ENCODE measurements at places on chromosomes 12 and 14.

DNA sequence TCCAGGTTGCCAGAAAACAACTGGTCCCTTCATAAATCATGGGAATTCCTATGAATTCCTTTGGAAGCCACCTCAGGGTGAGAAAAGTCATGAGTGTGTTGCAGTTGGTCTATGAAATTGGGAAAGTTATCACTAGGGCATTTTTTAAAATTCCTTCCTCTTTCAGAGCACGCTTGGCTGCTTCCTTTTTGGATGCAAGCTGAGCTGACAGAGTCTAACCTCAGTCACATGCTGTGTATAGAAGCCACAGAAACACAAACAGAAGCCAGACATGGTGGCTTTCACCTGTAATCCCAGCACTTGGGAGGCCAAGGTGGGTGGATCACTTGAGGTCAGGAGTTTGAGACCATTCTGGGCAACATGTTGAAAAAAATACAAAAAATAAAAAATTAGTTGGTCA, 21.7 kb upstream of the HELB start:
- DNase-seq, result no peak

DNA sequence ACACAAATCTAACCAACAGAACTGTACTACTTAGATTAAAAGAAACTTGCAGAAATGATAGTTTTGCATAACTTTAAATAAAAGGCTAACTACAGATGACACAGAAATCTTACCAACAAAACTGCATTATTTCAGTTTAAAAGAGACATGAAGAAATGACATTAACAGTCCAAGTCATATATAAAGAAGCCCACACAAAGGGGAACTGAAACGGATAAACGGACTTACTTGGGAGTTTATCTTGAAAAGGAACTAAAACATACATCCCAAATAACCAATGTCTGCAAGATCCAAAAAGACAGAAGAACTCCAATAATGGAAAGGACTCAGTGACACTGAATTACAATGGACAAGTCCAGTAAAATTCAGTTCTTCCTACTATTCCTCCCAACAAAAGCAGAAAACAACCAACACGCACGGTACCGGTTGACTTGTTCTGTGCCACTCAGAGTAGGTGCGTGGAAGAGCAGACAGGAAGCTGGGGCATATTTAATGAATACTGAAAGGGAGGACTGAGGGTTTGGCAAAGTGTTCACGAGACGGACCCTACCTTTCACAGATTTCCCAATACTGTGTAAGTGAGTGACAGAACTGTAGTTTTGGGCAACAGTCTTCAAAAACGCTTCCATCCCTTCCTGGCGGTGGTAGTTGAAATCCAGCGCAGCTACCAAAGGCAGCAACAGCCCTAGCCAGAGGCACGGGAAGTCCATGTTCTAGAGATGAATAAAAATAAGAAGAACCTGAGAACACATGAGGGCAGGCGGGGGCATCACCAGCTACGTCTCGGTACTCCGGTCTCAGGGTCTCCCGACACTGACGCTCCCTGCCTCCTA, 627 bp downstream of the CPM start:
- DNase-seq, result peak; percentile 31

DNA sequence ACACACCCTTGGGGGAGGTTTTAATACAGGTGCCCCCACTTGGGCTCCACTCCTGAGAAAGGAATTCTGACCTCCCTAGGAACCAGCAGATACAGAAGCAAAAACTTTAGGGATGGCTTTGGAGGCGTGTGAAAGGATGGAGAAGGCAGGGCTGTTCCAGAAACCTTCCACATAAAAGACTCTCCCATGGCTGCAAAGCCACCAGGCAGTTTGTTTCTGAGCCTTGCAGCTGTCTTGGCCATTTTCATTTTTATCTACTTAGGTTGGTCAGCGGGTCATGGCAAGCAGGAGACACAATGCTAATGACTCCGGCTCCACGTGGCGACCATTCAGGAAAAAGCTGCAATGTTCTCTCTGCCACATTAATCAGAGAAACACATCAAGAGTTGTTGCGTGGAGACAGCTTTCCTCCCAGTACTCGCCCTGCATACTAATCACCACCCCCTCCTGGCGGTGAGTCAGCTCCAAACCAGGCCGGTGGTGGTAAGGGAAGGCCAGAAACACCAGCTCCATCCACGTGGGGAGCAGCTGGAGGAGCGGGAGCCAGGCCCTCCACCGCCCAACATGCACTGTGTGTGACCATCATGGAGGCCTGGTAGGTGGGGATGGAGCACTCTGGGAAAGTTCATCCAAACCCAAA, 30.9 kb upstream of the IRF2BPL start:
- DNase-seq, result peak; percentile 39

DNA sequence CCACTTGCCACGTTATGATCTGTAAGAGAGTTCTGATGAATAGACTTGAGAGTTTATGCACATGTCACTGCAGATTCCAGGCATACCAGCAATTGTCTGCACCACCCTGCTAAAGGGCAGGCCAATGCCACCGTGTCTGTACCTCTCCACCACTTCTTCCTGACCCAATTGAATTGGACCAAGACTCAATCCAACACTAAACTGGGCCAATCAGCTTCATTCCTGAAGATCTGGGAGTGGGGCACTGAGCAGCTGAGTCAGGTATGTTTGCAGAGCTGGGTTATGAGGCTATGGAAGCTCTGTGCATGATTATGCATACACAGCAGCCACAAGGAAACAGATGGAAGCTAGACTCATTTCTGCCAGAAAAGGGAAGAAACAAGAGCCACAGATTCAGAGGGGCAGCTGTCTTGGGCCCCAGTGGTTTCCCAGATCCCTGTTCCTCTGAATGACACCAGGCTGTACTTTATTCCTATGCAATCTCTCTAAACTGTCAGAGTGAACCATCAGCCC, 28.0 kb downstream of the DAO start:
- no peak for DNase-seq

DNA sequence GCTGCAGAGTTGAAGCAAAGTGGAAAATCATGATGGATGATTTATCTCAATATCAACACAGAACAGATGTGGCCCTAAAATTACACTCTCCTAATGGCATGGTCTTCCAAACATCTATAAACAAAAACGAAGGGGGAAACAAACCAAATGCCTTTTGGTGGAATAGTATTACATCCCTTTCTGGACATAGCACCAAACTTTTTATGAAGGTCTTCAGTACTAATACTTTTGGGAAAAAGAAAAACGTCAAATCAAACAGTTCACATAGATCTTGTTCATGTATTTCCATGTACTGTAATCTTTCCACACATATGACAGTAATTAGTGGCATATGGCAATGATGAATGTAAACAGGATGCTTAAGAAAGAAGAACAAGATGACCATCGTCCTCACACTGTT, 22.9 kb upstream of the ANAPC7 start:
- DNase-seq, result no peak

GRCh38 chr14:91008759-91009409, 51.6 kb downstream of the RPS6KA5 start:
- DNase-seq, result no peak

GRCh38 chr12:50579757-50580267, 75.0 kb downstream of the DIP2B start:
- DNase-seq, result peak; percentile 15

DNA sequence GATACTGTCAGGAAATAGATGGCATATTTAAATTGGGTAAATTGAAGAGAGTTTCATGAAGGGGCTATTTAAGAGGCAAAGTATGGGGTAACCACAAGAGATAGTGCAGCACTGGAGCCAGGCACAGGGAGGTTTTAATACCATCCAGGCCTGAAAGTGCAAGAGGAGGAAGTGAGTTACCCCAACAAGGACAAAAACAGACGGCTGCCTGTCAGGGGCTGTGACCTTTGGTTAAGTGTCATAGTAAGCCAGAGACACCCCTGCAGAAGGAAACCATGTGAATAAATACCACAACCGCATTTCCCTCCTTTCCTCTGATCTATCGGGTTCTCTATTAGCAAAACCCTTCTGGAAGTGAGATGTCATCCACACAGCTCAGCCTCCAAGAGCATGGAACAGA, 122.0 kb upstream of the DHRS4 start:
- no peak for DNase-seq

- DNase-seq, result no peak
These were observed 99.6 kb downstream of the ANO6 start for GRCh38 chr12:45315462-45315861.

GRCh38 chr12:117069926-117070900, 29.0 kb downstream of the TESC start:
- no peak for DNase-seq

- DNase-seq, result peak; percentile 58
These were observed 57.9 kb upstream of the FICD start for GRCh38 chr12:108457006-108457733.

DNA sequence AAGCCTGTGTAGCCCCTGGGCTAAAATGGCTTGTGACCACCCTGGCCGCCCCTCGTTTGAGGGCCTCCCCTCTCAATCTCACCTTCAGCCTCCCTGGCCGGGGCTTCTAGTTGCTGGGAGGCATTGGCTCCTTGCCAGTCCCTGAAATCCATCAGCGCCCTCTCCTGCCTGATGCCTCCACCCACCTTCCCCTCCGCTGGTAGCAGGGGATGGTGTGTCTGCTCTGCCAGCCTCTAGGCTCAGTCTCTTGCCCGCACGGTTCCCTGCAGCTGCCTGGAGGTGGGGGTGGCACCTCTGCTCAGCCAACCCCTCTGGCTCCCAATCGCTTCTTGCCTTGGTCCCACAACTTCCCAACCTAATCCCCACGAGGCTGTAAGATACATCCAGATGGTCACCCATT, 167.9 kb downstream of the PHETA1 start:
- DNase-seq, result no peak

GRCh38 chr12:39272871-39273655, 169.9 kb downstream of the KIF21A start:
- peak; percentile 53 for DNase-seq

DNA sequence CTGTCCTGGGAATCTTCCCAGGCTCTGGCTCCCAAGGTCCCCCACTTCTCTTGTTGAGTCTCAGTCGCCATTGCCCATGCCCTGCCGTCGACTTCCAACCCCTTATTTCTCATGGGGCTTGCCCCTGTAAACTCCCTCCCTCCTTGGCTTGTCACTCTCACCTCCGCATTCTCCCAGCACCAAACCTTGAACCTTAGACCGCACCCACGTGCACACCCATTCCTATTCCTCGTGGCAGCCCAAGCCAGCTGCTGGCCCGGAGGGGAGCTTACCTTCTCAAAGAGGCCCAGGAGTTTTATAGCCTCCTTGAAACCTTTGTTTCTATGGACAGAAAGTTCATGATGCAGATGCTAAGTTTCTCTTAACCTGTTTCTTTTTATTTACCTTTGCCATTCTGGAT, 4.6 kb downstream of the JDP2 start:
- DNase-seq, result no peak

DNA sequence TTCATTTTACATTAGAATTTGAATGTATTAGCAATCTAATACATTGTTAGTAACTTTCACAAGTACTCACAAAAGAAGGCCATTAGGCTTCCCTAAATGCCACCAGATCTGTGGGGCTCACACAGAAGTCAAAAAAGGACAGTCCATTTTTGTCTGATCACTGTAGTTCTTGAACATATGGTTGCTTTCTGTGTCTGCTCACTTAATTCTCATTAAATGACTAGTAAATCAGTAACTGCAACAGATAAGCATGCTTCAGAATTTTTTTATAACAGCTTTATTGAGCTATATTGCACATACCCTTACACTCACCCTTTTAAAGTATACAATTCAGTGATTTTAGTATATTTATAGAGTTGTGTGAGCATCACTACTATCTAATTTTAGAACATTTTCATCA, 71.4 kb downstream of the DENND5B start:
- no peak for DNase-seq

- DNase-seq, result no peak
These were observed at the start of gene DHRS2 for GRCh38 chr14:23636317-23637211. DHRS2 (plus strand) TSS chr14:23636364; CDS start chr14:23638865, 2,501 bp downstream.

DNA sequence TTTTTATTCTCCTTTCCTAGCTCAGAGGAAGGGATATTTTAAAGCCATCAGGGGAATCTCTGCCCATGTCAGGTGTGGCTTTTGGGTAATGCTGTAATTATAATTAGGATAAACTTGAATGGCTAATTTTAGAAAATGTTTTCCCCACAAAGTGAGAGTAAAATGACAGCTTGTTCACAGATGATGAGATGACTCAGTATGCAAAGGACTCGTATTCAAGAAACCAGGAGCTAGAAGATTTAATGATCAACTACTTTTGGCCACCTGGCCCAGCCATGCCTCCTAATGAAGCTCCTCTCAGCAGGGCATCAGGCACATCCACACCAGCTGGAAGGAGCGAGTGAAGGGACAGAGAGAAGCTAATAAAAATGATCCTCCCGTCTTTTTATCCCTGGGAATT, 29.0 kb upstream of the PLEKHG7 start:
- no peak for DNase-seq

- DNase-seq, result no peak
These were observed 194.1 kb downstream of the MON2 start for GRCh38 chr12:62660756-62661155.

GRCh38 chr12:100651694-100652093, 78.2 kb downstream of the GAS2L3 start:
- DNase-seq, result no peak

DNA sequence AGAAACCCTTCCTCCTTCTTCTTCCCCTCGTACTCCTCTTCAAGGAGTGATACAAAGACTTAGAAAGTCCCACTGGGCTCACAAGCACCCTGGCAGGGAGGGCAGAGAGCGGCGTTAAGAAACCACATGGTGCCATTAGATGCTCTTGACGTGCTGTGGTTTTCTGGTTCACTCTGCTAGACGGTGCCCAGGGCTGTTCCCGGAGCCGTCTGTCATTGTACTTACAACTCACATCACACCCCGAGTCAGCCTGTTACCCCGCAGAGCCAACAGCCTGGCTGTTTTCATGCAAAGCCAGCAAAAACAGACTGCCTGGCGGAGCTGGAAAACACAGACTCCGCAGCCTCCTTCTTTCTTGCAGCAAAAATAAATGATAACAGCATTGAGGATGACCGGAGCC, 232.6 kb upstream of the TBX3 start:
- DNase-seq, result no peak

- DNase-seq, result no peak
These were observed 60.9 kb downstream of the NUBPL start for GRCh38 chr14:31622060-31622459.

- no peak for DNase-seq
These were observed 18.6 kb downstream of the TSPAN8 start for GRCh38 chr12:71139153-71139735.

GRCh38 chr14:96083667-96084320, 44.6 kb downstream of the C14orf132 start:
- no peak for DNase-seq

- DNase-seq, result no peak
These were observed 36.3 kb upstream of the PPP1CC start for GRCh38 chr12:110778833-110779577.

DNA sequence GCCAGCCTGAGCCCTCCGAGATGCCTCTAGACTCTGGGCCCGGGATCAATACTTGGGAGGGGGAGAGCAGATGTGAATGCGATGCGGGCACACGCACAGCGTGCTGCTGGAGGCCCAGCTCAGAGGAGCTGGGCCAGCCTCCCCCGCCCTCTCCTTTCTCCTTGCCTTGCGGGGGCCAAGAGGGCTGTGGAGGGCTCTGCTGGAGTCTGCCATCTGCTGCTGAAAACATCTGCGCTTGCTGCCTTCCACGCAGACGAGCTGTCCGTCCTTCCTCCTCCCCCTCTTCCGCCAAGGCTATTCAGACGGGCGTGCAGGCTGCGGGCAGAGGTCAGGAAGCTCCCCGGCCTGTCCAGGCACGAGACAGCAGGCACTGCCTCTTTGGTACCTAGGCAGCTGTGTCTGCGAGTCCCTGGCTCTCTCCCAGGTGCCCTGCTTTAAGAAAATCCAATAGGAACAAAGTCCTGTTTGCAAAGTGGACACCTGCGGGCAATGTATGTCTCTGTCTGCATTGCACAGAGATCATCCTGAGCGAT, 75.2 kb downstream of the SPRING1 start:
- DNase-seq, result no peak

GRCh38 chr14:77264466-77265186, 6.4 kb downstream of the NGB start:
- no peak for DNase-seq

All from activated CD4-positive, alpha-beta T cell treated with anti-CD3 and anti-CD28 coated beads, Interleukin-2, Interleukin-6, amounts not matched to agents 100 ng/mL and 50 ng/mL, durations not matched to agents 16 hours and 8 hours (primary cell).